ENCODE measurements at places on chromosomes 5 and 9.

DNA sequence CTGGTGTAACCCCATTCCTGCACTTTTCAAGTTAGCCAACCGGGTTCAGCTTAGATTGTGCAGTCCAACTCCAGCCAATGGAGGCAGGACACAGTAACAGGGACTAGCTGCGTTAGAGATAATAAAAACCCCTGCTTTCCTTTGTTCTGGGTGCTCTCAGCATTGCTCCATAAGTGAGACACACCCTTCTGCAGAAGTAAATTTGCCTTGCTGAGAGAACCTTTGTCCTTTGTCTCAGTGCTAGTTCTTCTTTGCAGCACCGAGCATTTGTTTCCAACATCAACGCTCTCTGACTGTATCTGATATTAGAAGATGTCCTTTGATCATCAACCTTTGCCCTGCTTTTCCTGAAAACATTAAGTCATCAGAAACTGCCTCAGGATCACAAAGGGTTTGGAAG lies 169.5 kb upstream of the OR13F1 start:
- DNase-seq: no peak

DNA sequence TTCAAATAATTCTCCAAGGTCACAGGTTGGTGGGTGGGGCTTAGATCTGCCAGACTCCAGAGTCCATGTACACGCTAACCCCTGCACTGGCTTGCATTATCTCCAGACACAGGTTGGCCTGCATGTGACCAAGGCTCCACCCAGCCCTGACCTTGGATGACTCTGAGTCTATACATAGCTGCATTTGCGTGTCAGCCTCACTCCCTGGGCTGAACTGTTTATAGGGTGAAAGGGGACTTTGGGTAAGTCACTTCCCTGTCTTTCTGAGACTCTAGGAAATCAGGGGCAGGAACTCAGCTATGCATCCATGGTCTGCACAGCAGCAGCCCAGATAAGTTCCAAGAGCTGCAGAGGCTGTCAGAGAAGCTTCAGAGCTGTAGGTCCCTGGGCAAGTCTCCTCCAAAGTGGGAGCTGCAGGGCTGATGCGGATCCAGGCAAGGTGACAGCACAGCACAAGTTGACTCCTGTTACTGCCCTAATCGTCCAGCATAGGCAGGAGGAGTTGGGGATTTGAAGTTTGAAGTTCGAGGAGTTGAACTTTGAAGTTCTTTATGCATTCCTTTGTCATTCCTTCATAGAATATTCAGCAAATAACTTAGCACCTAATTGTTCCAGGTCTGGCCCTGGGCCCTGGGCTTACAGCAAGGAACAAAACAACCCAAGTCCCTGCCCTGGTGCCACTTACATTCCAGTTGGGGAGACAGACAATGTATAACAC lies 53.4 kb downstream of the SLC22A5 start:
- peak; percentile 53 for DNase-seq

DNA sequence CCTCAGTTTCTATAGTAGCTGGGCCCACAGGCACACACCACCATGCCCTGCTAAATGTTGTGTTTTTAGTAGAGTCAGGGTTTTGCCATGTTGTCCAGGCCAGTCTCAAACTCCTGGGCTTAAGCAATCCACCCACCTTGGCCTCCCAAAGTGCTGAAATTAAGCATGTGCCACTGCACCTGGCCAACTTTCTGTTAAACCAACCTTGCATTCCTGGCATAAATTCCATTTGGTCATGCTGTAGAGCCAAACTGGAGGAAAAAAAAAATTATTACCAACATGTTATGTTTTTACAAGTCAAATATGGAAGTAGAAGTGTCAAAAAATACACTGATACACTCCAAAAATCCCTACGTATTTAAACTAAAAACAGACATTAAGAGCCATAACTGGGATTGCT lies 54.1 kb downstream of the ERMP1 start:
- DNase-seq: no peak

- DNase-seq: peak; percentile 78
Observed at GRCh38 chr9:70600506-70600905, 186.0 kb upstream of the KLF9 start.

DNA sequence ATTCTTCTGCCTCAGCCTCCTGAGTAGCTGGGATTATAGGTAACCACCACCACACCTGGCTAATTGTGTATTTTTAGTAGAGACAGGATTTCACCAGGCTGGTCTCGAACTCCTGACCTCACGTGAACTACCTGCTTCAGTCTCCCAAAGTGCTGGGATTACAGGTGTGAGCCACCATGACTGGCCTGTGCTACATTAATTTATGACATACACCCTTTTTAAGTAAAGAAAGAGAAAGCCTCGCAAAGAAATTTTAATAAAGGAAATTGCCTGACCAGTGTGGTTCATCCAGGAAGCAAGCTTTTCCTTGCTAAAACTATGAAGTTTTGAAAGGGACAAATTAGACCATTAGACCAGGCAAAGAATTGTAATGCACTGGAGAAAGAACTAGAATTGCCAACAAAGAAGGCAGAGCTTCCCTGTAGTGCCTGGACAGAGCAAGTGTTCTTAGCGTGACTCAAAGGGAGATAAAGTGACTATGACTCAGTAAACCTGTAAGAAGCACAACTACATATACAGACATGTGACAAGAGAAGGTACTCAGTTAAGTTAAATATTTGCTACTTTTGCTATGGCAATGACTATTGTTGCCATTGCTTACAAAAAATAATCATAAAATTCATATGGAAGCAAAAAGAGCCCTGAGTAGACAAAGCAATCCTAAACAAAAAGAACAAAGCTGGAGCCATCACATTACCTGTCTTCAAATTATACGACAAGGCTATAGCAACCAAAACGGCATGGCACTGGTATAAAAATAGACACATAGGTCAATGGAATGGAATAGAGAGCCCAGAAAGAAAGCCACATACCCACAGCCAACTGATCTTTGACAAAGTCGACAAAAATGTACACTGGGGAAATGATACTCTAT lies 54.6 kb downstream of the FYB1 start:
- DNase-seq: no peak

DNA sequence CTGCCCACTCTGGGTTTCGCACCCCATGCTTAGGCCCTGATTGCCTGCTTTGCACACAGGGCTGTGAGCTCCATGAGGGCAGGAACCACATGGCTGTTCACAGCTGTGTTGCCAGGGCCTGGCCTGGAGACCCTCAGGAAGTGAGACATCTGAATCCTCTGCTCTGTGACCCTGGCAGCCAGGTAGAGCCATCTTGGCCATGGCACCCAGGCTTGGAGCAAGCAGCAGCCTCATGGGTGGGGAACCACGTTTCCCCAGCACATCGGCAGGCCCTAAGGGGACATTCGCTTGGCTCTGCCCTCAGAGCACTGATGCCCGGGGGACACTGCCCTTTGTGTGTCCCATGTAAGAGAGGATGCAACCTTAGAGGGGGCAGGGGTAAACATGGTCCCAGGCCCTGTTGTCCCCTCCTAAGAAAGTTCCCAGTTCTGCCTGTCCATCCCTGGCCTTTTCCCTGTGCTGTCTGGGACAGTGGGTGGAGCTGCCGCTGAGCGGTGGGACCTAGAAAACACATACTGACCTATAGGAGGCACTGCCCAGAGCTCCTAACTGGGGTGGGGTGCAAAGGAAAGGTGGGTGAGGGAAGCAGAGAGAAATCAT lies 144.1 kb upstream of the IER5L start:
- no peak for DNase-seq

- DNase-seq: no peak
Observed at GRCh38 chr5:133638436-133638835, 26.1 kb upstream of the FSTL4 start.

DNA sequence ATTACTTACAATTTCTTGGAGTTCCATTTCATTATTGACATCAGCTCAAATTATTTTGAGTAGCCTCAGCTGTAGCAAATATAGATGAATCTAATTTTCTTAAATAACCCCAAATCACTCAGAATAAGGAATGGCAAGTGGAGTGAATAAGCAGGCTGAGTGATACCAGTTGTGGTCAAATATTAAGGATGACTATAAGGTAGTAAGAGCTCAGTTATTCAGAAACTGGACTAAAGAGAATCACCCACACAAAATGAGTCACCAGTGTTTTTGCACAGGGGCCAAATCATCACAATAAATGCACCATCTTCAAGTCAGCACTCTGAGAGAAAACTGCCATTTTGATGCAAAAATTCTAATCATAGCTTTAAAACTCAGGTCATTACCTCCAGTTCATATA lies 128.9 kb upstream of the TARS1 start:
- peak; percentile 71 for DNase-seq

DNA sequence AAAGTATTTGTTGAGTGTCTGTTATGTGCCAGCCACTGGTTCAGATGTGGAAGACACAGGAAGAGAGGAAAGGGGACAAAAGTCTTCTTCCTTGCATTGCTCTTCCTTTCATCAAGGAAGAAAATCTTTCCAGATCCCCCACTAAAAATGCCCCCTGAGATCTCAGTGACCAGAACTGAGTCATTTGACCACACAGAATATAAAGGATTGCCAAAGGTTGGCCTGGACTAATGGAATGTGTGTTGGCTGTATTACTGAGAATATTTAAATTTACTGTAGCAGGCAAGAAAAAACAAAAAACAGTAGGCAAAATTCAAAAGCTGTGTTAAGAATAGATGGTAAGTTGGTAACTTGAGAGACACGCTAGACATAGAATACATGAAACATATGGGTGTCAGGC lies 10.0 kb upstream of the SEPTIN8 start:
- peak; percentile 83 for DNase-seq

DNA sequence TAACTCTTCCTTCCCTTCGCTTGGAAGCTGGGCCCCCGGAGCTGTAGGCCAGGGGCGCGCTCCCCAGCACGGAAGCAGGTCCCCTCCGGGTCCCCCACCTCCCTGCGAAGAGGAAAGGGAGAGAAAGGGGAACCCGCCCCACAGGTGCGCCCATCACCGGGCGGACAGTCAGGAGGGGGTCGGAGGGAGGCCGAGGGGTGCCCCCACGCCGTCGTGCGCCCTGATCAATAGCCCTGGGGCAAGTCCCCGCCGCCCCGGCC lies 793 bp downstream of the AGPAT2 start:
- no peak for DNase-seq

DNA sequence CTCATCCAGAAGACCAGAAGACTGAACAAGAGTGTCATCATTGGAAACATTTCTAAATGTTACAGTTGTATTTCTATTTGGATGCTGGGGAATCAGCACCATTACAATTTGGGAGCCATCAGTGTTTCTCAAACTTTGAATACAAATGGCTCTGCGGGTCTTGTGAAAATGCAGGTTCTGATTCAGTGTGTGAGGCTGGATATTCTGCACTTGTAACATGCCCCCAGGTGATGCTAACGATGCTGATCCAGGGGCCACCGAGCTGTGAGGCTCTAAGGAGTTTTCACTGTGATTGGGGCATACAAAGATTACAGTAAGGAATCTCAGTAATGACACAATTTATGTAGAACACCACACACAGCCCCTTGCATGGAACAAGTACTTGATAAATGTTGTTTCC lies 167.7 kb downstream of the ACTL7B start:
- no peak for DNase-seq

- no peak for DNase-seq
Observed at GRCh38 chr5:174189654-174190541, 144.4 kb downstream of the NSG2 start.

- no peak for DNase-seq
Observed at GRCh38 chr5:160445132-160445531, 23.5 kb downstream of the PTTG1 start.

- no peak for DNase-seq
Observed at GRCh38 chr5:5983261-5983980, 394.9 kb downstream of the MED10 start.

DNA sequence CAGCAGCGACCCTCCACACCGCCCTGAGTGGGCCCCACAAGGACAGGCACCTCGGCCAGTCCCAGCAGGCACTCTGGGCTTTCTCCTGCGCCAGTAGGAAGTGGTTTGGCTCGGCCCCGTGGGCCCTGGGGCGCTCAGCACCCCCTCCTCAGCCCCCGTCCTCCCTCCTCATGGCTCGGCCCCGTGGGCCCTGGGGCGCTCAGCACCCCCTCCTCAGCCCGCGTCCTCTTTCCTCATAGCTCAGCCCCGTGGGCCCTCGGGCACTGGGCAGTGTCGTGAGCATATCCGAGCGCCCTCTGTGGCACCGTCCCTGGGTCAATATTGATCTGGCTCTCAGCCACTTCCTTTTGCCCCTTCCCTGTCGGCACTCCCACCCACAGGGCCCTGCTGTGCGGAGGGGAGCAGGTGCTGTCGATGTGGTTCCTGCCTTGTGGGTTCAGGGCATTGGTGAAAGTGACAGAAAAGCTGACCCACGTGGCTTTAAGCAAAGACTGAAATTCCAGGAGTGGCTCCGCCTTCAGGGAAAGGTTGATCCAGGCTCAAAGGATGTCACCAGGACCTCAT lies 5.5 kb upstream of the SCGB3A1 start:
- DNase-seq: no peak

DNA sequence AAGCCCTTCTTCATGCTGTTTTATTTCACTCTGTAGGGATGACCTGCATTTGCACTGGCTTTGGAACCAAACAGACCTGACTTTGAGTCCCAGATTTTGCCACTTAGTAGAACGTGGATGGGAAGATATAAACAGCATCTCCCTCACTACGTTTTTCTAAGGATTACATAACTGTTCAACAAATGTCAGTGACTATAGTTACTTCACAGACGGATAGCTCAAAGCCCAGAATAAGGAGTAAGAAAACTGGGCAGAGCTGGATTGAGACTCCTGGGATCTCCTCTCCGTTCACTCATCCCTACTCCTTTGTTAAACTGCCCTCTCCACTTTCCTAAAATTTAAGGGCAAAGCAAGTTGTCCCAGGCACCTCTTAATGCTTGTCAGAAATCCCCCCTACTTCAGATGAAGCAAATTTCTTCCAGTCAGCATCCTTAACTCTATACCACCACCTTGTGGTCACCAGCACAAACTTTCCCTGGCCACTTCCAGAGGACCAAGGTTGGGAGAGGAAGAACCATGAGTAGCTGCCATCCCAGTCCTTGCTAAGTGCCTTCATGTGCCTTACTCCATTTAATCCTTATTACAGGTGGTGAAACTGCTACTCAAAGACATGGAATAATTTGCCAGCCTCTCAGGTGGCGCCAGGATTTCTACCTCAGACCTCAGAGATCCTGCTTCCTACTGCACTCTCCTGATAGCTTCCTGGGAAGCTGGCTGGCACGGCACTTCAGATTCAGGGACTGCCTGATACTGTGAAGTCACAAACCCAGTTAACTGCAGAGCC lies 38.4 kb downstream of the EGR1 start:
- DNase-seq: peak; percentile 80

DNA sequence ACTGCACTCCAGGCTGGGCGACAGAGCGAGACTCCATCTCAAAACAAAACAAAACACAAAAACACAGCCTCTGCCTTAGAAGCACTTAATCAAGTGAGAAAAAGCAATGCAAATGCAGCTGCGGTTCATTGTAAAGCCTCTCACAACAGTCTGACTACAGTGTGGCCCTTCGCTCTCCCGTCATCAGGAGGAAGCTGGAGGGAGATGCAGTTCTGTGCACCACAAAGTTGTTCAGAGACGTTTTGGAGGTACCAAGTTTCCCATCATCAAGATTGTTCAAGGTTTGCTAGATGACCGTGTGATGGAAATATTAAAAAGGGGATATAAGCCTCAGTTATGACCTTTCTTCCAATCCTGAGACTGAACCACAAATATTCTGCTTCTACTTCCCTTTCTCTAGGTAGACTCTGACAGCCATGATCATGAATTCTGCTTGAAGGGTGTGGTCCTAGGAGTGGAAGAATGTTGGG lies 40.9 kb downstream of the SEC61B start:
- DNase-seq: no peak
